ENCODE measurements at places on chromosomes 7 and 10. TPM values are rescaled to one million over a fixed set of nuclear protein-coding genes. Genes with fewer than 3 reads are reported as not detected.
A peak's percentile ranks its signal among the peaks of the same experiment; 100 is the strongest.

DNA sequence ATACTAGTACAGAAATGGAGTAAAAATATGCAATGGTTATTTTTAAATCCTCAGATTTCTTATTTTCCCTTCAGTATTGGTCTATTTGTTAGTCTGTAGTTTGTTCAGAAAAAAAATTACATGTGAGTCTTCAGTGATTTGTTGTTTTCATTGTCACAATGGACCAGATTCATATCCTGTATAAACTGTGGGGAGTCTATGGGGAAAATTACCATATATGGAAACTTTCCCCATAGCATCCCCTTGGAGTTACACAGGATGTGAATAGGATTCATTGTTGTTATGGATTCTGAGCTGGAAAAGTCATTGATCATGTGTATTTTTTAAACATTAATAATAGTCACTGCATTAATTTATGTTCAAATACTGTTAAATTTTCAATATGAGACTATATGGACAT lies 72.6 kb downstream of the ST7 start:
- no peak for DNase-seq

DNA sequence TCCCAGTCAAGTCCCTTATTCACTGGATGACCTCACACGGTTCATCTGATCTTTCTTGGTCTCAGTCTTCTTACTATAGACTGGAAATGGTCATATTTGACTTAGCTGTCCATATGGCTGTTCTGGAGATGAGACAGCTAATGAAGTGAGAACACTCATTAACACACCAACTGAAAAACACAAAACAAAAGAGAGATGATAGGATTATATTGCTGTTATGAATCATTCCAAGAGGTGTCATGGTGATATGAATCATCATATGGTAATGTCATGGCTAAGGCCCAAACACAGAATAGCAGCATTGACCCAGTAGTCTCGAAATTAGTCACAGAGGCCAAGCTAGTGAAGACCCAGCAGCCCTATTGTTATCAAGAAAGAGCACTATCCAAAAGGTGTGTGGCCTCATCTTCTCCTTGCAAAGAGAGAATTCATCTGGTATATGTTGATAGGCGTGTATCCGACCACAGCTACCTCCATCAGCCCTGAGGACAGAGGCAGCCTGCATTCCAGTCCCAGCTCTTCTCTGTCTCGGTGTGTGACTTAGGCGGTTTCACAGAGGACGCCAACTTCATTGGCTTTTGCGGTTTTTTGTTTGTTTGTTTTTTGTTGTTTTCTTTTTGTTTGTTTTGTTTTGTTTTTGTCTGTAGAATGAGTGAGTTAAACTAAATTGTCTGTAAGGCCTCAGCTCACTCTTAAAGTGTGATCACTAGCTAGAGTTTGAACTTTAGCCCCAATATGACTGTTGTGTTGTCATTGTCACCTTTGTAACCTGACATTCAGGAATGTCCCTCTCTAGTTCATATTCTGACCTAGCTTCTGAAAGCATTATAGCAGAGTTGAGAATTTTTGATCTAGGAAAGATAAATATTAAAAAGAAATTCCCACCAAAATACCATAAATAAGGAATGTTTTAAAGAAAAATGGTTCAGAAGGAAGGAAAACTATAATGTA lies 97.4 kb upstream of the PDCD4 start:
- DNase-seq = no peak

DNA sequence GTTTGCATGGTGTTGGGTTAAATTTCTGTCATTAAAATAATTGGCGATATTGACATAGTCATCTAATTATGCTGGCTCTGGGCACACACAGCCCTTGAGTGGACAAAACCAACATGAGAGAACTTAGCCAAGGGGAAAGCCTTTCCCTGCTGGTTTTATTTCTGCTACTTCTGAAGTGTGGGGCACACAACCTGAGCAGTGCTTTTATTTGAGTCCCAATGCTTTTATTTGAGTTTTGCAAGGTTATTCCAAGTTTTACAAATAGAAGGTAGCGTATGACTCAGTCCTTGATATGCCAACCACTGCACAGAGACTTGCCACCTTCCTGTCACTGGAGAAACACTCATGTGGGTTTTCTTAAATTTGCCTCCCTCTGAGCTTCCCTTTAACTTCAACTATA lies 145.7 kb downstream of the EGFR start:
- no peak for DNase-seq

- DNase-seq = no peak
Observed at GRCh38 chr7:739983-740942, 13.2 kb upstream of the PRKAR1B start.

DNA sequence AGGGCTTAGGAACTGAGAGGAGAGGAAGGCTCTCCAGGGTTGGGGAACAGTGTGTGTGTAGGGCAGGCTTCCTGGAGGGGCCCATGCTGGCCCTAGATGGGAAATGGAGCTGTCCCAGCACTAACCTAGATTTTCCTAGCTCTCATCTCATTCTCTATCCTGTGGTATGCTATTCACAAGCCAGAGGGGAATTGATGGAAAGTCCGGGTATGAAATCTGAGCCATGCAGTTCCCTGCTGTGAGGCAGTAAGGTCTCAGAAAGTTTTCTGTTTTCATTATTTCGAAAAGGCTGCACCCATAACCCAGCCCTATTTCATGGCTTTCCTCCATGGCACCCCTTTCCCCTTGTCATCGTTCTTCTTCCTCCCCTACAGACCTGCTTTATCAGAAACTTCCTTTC lies 220.3 kb downstream of the RPS24 start:
- DNase-seq = no peak

DNA sequence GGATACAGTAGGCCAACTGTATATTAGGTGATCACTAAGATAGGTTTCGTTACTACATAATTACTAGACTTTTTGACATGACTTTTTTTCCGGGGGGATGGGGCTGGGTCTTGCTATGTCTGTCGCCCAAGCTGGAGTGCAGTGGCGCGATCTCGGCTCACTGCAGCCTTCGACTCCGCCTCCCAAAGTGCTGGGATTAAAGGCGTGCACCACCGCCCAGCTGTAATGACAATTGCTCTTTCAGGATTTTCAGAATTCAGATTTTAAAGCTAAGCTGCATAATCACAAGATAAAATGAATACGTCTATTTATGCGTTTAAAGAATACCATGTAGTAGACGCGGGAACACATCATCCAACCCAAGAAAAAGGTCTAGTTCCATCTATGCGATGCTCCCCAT lies 982 bp downstream of the IDI1 start:
- DNase-seq = peak; percentile 40

DNA sequence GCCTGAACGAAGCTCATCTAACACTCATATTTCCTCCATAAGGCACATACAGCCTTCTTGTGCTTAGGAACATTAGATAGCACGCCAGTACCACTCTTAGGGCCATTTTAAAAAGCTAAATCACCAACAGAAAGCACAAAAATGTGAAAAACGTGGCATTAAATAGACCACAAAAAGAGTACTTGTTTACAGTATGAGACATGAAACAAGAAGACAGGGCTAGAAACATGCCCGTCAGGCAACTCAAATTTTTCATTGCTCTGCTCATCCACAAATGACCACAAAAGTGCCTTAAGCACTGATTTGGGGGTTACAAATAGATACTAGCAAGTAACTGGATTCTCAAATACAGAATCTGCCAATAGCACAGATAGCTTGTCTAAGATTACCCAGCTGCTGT lies 67.8 kb downstream of the ELMO1 start:
- DNase-seq = no peak

- DNase-seq = no peak
Observed at GRCh38 chr7:75054744-75055143, 18.9 kb downstream of the RCC1L start.

The CHRM2 gene
- not detected for total RNA-seq

The VWA2 gene
- total RNA-seq = not detected

The GPR15LG gene
- not detected for total RNA-seq

The SCIN gene
- not detected for total RNA-seq

The OR2A42 gene
- not detected for total RNA-seq

Data from OCI-LY7 (cell line).